ENCODE measurements at places on chromosomes 7 and 10. TPM values are rescaled to one million over a fixed set of nuclear protein-coding genes. Genes with fewer than 3 reads are reported as not detected.

DNA sequence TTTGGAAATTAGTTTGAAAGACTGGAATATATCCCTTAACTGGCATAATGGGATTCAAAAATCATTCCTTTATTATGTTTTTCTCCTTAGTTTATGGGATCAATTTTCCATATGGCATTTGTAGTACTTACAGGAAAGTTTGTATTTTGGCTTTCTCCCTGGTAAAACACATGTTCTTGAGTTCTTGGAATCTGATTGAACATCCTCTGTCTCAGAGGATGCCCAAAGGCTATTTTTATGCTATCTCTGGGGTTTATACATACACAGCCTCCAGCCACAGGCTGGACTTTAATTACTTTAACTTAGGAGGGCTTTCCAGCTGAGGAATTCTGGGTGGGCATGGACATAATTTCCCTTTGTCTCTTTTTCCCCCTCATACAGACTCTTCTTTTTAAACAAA lies 236.4 kb downstream of the HGF start:
- DNase-seq, result no peak

DNA sequence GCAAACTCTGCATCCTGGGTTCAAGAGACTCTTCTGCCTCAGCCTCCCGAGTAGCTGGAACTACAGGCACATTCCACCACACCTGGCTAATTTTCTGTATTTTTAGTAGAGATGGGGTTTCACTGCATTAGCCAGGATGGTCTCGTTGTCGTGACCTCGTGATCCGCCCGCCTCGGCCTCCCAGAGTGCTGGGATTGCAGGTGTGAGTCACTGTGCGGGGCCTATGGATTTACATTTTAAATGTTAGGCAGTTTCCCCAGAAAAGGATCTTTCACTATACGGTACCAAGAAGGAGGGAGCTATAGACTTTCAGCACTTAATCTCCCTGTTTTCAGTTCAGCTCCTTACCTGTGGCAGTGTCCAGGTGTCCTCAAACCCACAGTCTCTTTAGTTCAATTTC lies 50.8 kb downstream of the SIRT1 start:
- no peak for DNase-seq

GRCh38 chr10:104387130-104387888 lies 33.7 kb downstream of the CFAP58 start:
- DNase-seq, result no peak

DNA sequence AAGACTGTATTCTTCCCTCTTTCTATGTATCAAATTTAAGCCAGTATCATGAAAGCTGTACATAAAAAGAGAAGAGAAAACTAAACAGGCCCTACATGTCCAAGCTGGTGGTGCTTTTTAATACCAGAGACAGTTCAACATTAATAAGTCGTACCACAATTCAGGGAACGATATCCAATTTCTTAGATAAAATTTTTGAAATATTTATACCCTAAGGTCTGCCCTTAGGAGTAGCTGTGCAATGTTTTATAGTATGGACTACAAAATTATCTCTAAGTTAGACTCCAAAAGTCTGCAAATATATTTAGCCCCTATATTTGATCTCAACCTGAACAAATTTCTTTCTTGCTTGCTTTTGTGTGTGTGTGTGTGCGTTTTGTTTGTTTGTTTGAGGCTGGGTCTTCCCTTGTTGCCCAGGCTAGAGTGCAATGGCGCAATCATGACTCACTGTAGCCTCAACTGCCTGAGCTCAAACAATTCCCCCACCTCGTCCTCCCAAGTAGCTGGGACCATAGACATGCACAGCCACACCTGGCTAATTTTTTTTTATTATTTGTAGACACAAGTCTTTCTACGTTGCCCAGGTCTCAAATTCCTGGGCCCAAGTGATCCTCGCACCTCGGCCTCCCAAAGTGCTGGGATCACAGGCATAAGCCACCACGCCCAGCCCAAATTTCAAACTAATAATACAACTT lies 13.2 kb downstream of the ARHGAP19 start:
- no peak for DNase-seq

GRCh38 chr7:1632506-1632905 lies 37.6 kb upstream of the ELFN1 start:
- DNase-seq, result no peak

- no peak for DNase-seq
Measured at GRCh38 chr10:68096913-68097516, 12.3 kb upstream of the MYPN start.

DNA sequence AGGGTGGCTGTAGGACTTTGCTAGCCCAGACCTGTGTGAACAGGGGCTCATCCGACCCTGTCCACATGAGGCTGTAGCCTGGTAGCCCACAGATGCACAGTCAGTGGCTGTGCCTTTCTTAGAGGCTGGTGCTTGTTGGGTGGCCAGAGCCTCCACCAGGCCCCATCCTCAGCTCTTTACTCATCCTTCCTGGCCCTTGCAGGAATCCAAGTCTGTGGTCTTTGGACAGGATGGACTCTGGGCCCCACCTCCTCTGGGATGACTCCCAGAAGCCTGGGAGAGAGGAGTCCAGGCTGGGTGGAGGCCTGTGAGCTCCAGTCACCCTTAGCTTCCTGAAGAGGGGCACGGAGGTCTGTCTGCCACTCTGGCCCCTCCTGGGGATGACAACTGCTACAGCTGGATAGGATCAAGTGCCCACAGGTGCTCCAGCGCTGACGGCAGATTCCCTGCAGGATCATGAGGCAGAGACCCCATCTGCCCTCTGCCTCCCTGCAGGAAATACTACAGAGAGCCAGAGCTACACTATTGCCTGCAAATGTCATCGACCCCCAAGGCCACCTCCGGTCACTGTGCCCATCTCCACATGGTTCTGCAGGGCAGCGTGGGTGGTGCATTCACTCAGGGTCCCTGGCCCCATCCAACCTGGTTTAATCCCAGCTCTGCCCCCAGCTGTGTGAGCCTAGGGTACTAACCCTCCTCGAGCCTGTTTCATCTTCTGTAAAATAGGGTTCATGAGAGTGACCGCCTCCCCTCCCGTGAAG lies 114.5 kb downstream of the PTPN20 start:
- no peak for DNase-seq

DNA sequence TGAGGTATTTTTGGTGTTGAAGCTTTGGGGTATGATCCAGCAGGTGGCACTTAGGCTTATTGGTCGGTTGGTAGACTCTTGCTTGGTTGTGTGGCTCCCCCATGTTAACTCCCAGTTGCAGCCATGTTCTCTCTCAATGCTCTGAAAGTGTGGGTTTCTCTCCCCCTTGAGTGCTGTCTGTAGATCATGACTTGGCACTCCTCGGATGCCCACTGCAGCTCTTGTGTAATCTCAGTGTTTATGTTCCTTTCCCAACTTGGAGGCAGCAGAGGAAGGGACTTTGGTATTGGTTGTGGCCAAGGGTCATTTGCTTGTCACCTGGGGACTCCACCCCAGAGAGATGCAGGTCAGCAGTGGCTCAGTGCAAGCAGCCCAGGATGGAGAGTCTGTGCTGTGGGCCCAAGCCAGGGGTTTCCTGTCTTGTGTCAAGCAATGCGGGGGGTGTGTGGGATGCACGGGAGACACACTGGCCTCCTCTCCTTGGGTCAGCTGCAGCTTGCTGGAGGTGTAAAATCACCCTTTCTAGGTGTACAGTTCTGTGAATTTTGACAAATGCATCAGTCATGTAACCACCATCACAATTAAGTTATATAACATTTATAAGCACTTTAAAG lies 36.9 kb downstream of the PIK3CG start:
- no peak for DNase-seq

DNA sequence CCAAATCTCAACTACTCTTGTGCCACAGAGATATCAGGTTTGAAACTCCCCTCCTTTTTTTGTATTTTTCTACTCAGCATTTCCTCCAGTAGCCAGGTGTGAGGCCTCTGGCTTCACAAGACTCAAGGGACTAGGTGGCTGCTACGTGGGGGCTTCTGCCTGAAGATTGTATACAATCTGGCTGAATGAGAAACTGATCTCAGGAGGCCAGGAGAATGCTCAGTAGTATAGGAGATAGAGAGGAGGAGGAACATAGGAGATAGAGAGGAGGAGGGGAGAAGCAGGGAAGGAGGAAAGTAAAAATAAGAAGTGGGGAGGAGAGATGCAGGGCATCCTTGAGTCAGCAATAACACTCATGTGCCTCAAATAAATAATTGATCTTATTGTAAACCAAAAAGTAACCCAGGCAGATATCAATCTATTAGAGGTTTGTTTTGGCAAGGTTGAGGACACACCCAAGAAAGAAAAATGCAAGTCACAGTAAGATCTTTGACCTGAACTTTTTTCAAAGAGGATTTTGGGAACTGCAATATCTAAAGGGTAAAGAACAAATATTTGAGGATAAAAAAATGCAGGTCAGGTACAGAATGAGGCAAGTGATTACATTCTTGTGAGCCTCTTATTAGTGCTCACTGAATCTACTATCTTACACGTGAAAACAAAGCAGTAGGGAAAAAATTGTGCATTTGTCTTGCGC lies 36.8 kb downstream of the AKR1C8 start:
- no peak for DNase-seq

DNA sequence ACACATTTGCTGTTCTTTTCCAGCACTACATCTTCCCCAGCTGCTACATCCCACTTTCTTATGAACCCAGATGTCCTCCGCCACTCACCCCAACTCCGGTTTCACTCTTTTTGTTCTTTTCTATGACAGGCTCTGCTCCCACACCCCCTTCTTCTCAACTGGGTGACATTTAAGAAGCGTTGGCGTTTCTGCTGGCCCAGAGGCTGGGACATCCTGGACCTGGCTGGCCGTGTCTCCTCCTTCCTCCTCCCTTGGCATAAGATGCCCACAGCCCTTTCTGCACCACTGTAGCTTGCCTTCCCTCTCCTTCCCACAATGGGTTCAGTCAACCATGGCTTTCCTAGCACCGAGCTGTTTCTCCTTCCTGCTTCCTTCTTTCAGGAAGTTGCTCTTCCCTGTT lies 9.4 kb upstream of the CALML5 start:
- no peak for DNase-seq

GRCh38 chr10:29590915-29591650 lies 43.7 kb downstream of the SVIL start:
- DNase-seq, result no peak

DNA sequence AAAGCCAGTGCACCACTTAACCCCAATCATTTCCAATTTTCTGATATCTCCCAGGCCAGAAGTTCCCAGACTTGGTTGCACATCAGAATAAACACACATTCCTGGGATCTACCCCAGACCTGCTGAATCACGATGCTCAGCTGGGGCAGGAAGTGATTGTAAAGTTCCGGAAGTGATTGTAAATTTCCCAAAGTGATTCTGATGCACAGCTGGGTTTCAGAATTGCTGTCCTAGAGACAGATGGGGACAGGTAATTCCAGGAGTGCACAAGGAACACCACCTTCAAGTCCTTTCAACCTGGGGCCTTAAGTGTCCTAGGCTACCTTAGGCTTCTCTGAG lies 104.2 kb upstream of the EEPD1 start:
- DNase-seq, result no peak

DNA sequence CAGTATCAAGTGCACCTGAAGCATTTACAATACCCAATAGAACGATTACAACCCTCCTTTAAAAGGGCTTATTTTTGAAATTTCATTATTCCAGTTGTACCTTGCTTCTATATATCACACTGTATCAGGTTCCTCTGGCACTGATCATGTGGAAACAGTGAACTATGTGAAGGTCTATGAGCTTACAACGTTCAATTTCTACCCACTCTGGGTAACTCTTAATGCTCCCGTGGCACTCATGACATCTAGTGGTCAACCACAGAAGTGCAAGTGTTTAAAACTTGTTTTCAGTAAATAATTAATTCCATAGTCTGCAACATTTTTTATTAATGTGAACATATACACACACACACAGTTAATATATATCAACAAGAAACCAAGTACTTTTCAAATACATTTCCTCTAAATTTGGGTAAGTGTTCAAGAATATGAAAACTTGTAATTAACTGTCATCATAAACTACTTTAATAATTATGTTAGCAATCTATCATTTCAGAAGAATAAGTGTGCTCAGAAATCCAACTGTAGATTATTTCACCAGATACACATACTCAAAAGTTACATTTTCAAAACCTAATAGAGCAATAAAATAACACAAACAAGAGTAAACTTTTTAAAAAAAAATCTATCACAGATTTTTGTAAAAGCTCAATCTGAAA lies 61.0 kb downstream of the MPP7 start:
- DNase-seq, result peak; percentile 33

DNA sequence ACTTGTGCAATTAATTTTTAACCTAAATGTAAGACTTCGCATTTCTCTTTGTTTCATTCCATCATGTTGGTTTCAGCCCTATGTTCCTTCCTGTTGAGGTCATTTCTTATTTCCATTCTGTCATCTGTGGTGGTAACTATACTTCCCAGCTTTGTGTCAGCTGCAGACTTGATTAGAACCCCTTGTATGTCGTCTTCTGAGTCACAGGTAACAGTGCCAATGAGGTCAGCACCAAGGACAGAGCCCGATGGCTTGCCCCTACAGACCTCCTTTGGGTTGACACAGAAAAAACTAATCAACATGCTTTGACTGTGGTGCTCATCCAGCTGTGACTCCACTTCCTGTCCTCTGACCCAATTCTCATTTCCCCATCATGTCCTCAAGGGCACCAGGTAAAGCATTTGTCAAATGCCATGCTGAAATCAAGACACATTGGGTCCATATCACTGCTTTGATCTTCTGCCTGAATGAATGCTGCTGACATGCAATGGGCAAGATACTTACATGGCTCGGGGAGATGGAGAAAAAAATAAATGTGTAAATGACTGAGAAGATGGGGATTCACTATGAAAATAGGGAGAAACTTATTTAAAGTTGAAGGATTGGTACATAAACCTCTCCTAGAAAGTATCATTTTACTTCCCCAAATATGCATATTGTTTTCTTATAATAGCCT lies 25.6 kb upstream of the CRTAC1 start:
- peak; percentile 10 for DNase-seq

DNA sequence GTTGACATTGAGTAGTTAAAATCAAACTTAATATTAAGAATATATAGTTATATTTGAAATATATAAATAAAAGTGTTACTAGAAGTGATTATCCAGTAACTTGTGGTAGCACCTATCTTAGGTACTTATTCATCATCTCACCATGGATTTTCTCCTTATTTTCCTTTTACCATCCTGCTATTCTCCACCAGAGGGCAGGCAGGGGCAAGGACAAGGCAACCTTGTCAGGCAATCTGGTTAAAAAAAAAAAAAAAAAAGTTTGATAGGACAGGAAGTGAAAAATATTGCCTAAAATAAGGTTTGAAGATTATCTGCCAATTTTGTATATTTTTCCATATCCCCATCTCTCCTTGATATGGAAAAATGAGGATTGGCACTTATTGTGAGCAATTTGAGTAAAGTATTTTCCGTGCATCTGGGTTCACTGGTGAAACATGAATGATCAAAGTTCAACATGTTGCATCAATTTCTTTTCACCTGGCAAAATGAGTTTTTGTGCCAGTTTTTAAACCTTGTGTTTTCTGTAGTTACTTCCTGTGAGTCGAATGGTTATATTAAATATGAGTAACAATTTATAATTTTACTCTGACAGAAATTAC lies 256.7 kb downstream of the AGMO start:
- no peak for DNase-seq

OPN4 gene
- polyA plus RNA-seq, result not detected

TMEM130 gene
- 64.2 TPM for polyA plus RNA-seq

BMPER gene
- 20.8 TPM for polyA plus RNA-seq

MTURN gene
- polyA plus RNA-seq, result 39.2 TPM

TMEM236 gene
- 0.29 TPM for polyA plus RNA-seq

TAX1BP1 gene
- polyA plus RNA-seq, result 104 TPM

PTPRZ1 gene
- 1.2 TPM for polyA plus RNA-seq
